ENCODE measurements at places on chromosomes 7 and 10.

- DNase-seq = no peak
These were observed 7.4 kb downstream of the MCM10 start for GRCh38 chr10:13168781-13169180.

DNA sequence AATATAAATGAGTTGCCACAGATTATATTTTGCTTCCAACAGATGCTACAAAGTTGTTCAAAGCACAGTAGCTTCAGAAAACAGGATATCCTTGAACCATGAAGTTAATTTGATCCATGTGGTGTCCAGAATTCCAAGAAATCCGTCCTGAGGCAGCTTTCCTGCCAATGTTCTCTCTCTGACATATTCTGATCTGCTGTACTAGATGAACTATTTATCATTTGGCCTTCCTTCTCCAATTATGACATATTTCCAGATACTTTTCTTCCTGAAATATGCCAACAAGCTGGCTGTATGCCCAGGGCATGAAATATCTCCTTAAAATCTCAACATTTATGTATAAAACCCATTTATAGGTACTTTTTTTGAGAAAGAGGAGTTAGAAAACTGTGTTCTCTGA, 141.1 kb downstream of the SPAG6 start:
- no peak for DNase-seq

GRCh38 chr10:119406601-119407253, 135.8 kb downstream of the RGS10 start:
- no peak for DNase-seq

DNA sequence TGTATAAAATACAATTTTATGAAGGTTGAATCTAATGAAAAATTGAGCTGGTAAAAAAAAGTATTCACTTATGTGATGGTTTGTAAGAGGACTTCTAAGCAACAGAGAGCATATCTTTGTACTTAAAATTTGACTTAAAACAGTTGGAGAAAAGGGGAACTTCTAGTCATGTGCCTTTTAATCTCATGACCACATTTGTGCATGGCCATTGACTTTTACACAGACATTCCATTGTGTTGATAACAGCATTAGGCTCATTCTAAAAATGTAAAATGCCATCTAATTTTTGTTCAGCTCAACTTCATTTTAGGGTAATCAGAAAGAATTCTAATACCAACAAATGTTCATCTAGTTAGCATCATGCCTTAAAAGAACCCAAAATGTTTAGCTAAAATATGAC, 119.9 kb downstream of the HPSE2 start:
- DNase-seq = no peak

GRCh38 chr10:44297963-44298362, 86.9 kb downstream of the CXCL12 start:
- DNase-seq = no peak

GRCh38 chr7:41731493-41732435, 28.9 kb upstream of the INHBA start:
- DNase-seq = no peak

DNA sequence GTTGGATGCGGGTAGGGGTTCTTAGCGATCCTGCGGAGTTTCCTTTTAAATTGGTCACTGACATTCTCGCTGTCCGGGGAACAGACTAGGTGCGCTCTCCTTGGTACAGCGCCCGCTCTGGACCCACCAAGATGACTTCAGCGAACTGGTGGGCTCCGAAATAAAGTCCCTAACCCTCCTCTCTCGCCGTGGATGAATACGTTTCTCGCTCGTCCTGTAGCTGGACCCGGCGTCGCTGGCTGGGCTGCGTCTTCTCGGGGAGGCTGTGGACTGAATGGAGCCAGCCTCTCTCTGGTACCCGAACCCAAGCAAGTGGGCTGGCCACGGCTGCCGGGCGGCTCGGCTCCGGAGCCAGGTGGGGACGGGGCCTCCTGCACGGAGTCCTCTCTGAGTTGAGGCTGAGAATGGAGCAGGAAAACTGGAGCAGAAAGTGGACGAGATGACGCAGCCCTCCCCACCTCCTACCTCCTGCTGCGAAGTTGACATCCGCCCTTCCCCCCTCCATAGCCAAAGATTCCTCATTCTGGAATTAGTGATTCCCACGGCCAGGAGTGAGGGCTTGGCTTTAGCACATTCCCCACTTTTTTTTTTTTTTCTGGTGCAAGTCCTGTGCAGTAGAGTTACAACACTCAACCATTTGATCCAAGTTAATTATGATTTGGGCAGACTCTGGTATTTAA, 1.5 kb downstream of the UNC5B start:
- no peak for DNase-seq

DNA sequence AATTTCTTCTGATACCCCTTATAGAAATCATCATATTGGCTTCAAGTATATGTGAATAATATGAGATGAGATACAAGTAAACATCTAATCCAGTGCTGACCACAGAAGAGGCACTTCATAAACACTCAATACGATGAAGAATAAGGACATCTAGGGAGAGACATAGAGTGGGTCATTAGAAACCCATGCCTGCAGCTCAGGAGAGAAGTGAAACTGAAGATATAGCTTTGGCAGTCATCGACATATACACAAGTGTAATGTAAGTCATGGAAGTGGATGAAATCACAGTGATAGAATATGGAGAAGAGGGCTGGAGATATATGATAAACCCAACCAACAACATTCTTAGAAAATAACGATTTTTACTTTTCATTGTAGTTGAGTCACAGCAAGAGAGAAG, 665.0 kb downstream of the PARD3 start:
- no peak for DNase-seq

- no peak for DNase-seq
These were observed 4.0 kb downstream of the ABCB1 start for GRCh38 chr7:87596696-87597095.

GRCh38 chr10:116312548-116312947, 11.7 kb upstream of the CCDC172 start:
- no peak for DNase-seq

DNA sequence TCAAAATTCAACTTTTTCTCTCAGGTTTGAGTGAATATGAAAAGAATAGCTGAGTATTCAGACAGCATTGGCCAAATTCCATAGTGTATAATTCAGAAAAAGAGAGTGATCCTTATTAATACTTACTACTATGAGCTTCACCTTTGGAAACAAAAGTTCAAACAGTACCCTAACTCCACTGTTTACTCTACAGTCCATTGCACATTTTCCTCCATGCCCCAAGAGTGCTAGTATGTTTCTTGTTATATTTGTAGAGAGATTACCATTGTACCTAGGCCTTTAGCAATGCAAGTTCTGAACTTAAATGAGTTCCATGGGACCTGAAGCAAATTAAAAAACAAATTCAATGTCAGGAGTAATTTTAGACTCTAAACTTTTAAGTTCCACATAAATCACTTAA, 48.1 kb downstream of the MAGI2 start:
- no peak for DNase-seq

DNA sequence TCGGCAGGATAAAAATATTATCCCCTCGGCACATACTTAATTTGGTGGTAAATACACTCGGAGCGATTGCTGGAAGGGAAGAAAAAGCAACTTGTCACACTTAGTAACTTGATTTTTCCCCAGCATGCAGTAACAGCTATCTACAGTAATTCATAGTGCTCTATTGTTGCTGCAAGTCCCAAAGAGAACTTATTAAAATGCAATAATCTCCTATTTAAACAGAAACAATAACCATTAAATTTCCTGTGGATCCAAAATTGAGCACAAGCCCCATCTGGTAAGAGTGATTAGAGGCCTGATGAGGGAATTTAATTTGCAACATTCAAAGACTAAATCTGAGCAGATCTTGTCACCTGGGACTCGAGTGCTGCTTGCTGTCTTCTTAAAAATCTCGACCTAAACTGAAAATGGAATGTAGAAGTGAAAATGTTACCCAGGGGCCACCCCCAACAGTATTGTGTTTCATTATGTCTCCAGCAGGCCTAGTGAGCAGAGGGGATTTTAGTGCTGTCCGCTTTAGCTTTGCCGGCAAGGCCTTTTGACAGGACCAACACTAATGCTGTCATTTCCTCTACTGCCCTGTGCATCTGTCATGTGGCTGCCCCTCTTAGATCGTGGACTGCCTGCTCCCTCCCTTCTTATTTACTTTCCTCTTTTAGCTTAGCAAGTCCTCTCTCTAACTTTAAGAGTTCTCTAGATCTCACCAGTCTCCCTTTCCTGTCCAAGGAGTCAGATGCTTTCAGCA, 639.7 kb downstream of the AUTS2 start:
- DNase-seq = no peak

DNA sequence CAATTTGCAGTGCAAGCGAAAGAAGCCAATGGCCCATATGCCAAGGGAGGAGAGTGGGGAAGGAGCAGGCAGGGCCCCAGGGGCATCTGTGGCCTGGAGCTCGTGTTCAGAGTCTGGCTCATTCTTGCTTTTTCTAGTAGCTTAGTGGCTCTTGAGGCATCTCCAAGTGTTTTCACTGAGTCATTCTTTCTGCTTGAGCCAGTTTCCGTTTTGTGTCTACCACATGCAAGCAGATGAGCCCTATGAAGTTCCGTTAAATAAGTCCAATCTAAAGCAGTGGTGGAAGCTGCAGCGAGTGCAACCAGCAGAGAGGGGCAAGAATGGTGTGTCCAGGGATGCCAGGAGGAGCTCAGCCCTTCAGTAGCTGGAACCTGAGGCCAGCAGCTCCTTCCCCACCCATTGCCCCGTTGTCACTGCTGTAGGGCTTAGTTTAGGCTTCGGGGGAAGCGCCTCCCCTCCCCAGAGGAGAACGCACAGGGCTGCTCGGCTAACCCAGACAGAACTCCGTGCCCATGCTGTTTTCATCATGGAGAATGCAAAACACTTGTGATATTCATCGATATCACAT, 57.4 kb upstream of the EBF3 start:
- DNase-seq = no peak

DNA sequence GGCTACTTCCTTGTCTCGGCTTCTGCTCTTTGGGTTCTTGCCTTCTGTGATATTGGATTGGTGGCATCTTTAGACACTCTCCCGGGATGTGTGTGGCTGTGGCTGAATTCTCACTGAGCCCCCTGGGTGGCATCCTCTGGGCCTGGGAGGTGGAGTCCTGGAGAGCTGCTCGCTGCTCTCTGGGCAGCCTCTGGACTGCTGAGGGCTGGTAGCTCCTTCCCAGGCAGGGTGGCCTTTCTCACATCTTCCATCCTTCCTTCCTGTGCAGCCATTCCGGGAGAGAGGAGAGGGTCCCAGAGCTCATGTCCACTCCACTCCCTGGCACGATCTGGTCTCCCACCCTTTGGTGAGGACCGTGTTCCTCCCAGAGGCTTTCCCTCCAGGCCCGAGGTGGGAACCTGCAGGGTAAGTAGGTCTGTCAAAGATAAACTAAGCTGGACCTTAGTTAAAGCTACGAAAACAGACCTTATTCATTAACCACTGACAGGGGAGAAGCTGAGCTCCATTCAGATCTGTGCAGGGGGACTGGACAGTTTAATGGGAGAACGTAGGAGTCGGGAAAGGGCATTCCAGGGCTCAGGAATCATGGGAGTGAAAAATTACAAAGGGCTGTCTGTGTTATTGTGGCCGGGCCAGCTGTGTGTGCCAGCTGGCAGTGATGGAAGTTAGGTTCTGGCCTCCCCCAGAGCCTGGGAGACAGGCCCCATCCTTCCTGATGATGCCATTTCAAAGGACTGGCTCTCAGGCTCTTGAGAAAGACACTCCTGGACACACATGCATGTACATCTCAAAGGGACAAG, 8.7 kb downstream of the ATP6V0E2 start:
- DNase-seq = no peak

GRCh38 chr7:3998060-3998459, 684.0 kb upstream of the FOXK1 start:
- DNase-seq = no peak

DNA sequence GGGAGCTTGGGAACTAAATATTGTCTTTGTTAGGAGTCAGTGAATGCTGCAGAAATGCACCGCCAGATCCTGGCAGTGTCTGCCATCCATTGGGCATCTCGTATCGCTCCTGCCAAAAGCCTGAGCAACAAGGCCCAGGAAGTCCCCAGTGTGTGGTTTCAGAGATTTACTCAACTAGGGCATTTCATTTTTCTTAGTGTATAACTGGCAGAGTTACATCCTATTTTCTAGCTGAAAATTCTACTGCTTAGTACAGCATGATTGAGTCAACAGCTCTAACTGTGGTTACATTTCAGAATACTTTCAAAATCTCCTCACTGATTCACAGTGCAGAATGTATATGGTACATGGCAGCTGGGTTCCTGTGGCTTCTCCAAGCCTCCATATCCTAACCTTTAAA, 95.8 kb upstream of the CREB5 start:
- DNase-seq = no peak

- DNase-seq = no peak
These were observed 100.8 kb downstream of the CTTNBP2 start for GRCh38 chr7:117772421-117772820.

DNA sequence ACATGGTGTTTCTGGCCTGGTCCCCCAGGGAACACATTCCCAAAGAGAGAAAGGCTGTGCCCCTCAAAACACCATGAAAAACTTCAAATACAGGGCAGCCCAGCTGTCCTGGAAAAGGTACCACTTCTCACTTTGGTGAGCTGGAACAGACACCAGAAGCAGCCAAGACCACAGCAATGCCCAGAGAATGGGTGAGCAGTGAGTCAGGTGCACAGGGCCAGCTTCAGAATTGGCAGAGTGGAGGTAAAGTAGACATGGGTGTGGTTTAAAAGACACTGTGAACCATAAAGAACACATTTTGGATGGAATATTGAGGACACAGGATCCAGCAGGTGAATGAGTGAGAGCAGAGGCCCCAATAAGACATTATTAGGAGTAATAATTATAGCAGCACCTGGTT, 51.3 kb downstream of the FAM13C start:
- DNase-seq = no peak

DNA sequence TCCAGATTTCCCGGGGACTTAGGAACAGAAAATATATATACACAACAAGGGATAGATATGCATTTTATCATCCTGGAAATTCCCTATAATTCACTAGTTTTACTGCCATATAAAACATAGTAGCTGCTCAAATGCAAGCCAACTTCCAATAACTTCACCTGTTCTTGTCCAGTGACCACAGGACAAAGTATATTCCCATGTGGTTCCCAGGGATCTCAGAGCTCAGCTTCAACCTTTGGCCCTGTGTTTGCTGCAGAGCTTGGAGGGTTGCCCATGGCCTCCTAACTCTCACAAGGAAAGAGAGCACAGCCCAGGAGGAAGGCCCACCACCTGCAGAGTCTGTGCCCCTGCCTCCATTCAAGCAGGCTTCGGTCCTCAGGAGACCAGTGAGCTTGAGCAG, 4.5 kb upstream of the DRGX start:
- DNase-seq = no peak

DNA sequence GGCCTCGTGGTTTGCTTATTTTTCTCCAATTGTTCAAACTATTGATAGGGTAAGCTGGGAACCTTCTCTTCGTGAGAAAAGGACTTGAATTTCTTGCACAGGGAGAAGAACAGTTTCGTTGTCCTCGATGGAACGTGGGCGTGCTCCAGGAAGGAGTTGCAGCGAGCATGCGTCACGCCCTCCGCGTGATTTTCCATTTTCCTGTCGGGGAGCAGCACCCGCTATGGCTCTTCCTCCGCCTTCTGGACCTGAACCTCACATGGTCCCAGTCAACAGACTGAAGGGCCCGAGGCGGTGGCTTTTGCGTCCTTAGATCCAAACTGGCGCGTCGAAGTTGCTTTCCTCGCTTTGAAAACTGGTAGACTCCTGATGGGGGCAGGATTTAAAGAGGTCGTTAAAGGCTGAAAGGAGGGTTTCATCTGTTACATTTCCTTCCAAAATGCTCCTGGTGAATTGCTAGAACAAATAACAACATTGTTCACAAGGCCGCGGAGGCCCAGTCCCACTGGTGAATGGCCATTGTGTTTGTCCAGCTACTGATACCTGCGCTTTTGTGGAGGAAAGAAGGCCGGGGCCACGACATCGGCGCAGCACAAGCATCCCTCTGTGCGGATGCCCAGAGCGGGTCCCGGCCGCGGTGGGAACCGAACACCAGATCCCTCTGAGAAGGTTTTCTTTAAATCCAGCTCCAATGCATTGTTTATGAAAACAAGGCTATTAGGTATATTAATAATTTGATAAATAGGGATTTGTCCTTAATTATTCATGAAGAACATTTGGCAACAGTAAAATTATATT, 75.9 kb downstream of the EBF3 start:
- DNase-seq = no peak
